ENCODE measurements at places on chromosomes 3 and 15.
A peak's percentile ranks its signal among the peaks of the same experiment; 100 is the strongest.

DNA sequence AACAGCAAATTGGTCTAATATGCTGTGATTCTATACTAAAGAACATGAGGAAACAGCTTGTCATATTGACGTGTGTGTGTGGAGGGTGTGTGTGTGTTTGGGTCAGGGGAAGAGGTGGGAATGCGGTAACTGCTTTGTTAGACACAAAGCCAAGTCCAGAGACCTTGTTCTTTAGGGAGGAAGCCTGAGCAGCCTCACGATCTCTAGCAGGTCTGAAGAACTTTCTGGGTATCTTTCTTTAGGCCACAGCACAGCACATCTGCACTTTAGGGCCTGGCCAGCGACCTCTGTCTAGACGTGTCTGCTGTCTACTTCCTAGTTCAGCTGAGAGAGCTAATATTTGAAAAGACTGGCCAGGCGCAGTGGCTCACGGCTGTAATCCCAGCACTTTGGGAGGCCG lies 220.0 kb upstream of the TPRG1 start:
- DNase-seq, result no peak

DNA sequence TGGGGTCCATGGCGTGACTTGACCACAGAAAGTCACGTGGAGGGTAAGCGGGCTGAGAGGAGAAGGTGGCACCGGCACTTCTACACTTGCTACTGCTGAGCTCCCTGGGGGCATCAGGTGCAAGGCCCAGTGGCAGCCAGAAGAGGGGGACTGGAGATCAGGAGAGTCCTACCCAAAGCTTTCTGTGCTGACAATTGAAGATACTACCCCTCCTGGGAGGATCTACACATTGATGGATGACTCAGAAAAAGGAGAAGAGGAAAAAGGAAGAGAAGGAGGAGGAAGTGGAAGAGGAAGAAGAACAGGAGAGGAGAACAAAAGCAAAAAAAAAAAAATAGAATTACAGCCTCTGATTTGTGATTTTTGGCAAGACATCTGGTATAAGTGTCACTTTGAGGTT lies 41.2 kb downstream of the MYO5C start:
- DNase-seq, result no peak

GRCh38 chr15:90039996-90040395 lies 38.9 kb downstream of the ZNF710 start:
- no peak for DNase-seq

DNA sequence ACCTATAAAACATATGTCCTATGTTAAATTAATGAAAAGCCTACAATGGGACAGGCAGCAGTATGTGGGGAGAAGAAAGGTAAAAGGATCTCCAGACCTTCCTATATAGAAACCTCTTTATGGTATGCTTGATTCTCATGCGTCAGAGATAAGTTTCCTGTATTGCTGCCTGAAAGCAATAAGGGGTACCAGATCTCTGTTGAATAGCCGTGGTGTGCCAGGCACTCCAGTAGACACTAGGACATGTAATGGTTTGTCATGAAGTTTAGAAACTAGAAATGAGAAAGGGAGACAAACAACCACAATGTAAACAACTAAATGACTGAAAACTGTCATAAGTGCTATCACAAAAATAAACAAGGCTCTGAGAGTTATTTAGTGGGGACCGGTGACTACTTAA lies 168.1 kb downstream of the EFHB start:
- DNase-seq, result no peak

DNA sequence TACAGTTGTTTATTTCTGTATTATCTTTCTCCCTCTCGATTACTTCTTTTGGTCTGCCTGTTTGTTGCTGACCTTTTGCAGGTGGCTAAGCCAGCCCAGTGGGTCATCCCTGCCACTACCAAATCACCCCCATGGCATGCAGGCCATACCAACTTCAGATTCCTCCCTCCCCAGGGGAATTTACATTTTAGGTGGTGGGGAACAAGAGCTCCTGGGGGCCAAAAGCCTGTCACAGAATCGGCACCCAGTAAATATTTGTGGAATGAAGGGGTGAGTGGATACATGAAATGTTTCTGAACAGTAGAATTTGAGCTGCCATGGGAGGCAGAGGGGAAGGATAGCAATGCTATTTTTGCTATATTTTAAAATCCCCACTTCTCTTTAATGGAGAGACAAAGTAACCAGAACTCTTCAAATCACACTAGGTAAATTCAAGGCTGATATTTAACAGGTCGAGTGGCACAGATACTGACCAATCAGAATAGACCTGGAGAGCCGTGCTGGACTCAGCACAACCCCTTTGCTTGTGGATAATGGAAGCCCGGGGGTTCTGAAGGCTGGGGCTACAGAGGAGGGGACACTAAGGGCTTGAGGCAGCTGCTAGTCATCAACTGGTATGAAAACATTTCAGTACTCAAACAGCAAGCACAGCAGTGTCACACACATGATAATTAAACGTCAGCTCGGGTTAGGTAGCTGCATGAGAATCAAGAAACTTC lies 54.3 kb upstream of the SMAD3 start:
- DNase-seq, result no peak

DNA sequence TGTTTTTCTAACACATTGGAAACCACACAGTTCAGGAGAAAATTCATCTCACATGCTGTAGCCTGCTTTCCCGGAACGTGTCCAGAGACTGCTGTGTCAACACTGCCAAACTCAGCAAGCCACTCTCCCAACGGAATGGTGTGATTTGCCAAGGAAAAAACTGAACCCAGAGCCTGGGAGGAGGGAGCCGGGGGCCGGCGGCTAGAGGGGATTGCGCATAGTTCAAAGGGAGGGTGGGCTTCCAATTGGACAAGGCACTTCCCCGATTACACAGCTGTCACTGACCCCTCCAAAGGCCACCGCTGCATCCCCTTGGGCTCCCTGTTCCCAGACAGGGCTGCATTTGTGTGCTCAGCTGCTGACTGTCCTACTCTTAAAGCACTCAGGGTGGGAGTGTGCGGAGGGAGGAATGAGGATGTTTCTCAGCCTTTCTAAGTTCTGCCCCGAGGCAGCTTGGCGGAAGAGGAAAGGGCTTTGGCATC lies 256.2 kb downstream of the ZNF621 start:
- no peak for DNase-seq

GRCh38 chr3:32571192-32571485 lies 481 bp upstream of the DYNC1LI1 start:
- peak; percentile 2 for DNase-seq

DNA sequence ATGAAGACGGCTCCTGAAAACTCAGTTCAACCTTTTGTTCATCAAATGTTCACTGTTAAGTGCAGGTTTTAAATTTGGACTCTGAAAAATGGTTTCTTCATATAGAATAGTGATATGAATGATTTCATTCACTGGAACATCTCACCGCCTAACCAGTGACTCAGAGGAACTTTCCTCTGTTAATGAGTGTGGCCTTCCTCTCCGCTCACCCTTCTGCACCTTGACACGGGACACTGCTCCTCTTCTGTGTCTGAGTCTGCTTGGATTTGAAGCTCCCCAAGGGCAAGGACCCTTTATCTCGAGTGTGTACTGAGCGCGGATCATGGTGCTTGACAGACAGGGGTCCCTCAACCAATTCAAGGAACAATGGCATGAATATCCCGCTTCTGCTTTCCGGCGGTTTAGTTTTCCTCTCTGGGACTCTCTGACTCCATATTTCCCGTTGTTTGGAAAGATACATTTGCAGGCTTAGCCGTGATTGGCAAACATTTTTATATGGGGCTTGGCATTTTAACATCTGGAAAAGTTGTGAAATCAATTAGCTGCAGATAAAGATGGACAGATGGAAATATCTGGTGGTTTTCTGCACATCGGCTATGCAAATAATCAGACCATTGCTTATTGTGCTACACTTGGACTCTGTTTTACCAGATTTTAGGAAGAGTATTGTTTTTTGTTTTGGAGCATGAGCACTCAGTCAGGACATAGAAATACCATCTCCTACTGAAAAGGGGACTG lies 20.9 kb downstream of the KBTBD8 start:
- DNase-seq, result no peak

DNA sequence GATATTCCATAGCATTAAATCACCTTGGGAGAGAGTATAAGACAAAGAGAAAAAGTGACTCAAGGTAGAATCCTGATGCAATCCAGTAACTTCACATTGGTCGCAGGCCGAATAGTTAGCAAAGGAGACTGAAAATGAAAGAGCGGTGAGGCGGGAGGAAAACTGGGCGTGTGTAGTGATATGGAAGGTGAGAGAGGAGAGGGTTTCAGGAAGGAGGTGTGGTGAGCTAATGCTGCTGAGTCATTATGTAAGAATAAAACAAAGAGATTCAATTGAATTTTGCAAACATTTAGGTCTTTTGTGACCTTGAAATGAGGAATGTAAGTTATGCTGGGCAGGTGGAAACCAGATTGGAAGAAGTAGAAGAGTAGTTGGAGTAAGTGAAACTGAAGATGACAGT lies 235.3 kb downstream of the C3orf38 start:
- DNase-seq, result no peak

DNA sequence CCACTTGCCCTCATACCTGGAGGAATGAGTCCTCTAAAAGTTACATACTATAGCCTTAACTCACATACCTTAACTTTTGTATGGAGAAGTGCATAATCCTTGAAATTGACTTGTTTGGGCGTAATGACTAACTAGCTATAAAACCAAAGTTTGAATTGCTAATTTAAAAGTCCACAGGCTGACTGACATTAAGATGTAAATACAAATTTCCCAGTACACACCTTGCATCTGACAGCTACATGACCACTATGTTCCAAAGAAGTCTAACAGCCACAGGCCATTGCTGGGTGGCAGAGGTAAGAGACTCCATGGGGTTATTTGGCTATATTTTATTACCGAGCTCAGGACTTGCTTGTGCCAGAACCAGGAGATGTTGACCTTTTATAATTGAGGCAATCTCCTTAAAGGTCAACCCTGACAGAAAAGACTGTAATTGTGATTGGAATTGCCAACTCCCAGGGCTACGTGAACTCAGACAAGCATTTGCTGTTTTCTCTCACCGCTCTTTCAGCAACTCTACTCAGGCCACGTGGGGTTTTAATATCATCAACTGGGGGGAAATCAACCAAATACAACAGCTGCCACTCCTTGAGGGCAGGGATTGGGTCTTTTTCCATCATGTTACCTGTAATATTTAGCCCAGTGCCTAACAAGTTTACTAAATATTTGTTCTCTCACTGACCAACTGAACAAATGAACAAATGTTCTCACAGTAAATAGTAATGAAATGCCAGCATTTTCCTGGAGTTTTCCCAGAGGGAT lies 139.9 kb downstream of the SEMA6D start:
- no peak for DNase-seq

DNA sequence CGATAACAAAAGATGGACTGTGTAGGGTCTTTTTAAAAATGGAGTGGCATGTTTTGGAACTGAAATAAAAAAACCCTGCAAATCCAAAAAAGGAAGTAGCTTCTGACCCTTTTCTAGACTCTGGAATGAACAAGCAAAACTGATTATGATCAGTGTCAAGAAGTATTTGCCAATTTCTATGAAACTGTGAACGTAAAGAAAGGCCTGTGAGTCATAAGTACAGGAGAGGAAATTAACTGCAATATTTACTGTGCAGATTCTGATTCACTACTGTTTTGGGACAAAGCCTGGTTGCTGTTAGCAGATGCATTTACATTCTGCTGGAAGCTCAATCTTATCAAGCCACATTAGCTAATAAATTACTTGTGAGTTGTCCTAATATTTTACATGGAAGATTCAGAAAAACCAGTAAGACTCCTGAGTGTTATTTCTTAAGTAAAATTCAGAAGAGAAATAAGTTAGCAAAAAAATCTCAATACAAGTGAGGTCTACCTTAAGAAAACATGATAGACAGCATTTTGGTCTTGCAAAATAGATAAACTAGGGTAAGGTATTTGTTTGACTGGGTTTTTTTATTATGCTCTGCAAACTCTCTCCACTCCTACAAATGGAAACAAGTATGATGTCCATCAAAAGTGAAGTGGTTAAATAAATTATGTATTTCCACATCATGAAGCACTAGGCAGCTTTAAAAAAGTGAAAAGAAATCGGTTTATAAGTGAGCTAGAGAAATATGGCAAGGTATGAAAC lies 90.2 kb upstream of the LMOD3 start:
- peak; percentile 90 for DNase-seq

DNA sequence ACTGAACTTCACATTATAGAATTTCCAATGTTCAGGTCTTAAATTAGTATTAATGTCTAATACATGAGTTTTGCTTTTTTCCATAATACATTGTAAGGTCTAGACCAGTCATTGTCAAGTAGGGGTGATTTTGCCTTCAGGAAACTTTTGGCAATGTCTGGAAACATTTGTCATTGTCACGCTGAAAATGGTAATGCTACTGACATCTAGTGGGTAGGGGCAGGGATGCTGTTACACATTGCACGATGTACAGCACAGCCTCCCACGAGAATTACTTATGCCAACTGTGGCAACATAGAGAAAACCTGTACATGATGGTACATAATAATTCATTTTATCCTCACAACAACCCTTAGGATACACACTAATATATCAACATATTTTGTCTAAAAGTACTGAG lies 384.1 kb downstream of the CADM2 start:
- peak; percentile 0 for DNase-seq

GRCh38 chr15:49501586-49501985 lies 78.5 kb downstream of the FGF7 start:
- no peak for DNase-seq

DNA sequence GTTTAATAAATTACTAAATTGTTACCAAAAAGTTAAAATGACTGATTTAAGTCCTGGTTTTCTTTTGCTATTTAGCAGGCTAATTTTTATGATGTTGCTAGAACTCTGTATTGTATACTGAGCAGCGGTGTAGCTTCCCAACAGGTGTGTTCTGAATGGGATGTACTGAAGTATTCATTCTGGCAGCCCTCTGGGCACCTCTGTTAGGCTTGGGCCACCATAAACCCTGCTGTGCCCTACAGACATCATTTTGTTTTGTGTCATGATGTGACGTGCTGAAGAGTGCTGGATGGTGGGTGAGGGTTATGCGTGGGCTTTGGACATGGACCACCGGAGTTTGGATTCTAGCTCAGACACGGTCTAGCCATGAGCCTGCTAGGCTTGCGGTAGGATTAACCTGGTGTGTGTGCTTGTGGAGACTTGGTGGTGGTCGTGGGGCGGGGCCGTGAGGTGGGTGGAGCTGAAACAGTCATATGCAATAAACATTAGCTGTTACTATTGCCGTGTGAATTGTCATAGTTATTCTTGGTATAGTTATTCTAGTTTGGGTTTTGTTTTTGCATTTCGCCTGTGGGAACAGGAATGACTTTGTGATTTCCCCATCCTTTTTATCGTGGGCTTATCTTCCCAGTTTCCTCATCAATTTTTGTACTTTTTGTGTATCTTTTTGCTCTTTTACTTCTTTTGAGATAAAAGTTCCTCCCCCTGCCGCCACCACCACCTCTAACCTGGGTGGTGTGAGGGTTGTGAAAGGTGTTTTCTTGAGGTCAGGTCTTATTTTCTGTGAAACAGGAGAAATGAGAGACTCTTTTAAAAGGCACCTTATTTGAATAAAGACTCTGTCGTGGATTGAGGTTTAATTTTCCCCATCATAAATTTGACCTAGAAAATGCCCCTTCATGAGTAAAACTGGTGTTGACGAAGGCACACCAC lies 93.7 kb downstream of the MCTP2 start:
- DNase-seq, result no peak

DNA sequence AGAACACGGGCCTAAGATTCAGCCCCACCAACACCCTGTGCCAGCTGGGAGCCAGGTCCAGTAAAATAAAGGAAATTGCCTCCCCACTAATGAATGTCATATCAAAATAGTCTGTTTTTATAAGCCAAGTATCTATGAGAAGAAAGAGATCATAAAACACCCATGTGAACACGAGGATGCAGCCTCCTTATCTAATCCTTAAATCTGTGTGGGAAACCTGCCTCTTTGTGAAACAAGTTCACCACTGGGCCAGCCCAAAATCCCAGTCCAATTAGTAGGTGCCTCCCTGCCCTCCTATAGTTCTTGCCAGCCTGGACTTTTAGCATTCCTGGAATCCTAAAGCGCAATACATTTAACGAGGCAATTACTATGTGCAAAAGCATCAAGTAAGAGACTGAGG lies 42.0 kb downstream of the SCAPER start:
- DNase-seq, result peak; percentile 20

All from retinal pigment epithelial cell (primary cell).